ENCODE measurements at places on chromosomes 16 and 17. TPM values are rescaled to one million over a fixed set of nuclear protein-coding genes. Genes with fewer than 3 reads are reported as not detected.

CDRT15 gene
- total RNA-seq: not detected

DNA sequence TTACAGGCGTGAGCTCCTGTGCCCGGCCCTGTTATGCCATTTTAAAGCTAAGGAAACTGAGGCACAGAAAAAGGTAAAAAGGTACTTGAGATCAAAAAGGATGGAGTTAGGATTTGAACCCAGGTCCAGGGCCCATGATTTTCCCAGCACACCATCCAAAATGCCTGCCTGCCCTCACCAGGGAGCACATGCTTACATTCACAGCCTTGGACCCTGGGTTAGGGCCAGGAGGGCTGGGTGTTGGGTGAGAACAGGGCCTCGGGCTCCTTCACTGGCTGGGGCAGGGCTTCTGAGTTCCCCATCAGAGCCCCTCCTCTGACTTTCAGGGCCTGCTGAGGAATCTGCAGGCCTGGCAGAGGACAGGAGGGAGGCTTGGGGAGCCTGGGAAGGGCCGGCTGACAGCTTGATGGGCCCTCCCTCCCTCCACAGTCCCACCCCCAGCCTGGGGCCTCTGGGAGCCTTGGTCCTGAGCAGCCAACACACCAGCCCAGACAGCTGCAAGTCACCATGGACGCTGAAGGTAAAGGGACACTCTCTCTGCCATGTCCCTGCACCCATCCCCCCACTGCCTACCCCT is at the start of gene QPRT:
Gene QPRT (plus strand): TSS at position 490 of the 577 bp plus-strand sequence. CDS start 18 bp downstream, at position 508.
- H3K4me1 ChIP-seq: peaks cover 25% of the 10 kb centered on the region
- H3K4me3 ChIP-seq: no peak within 1 kb of the TSS
- no peak within 1 kb of the TSS for H3K27ac ChIP-seq
- peak; percentile 10 for DNase-seq
- H3K36me3 ChIP-seq: no peaks in the 10 kb centered on the region

HOXB5 gene
- total RNA-seq: not detected

FN3K gene
- total RNA-seq: 1.8 TPM

FBXW10B gene
- 0.76 TPM for total RNA-seq

CCL7 gene
- total RNA-seq: not detected

GRCh38 chr16:22814711-22815105 is 746 bp downstream of the HS3ST2 start:
- no peaks in the 10 kb centered on the region for H3K36me3 ChIP-seq
- H3K27ac ChIP-seq: no peak overlapping the region
- H3K27me3 ChIP-seq: peaks cover 29% of the 10 kb centered on the region
- no peak for DNase-seq
- H3K4me3 ChIP-seq: no peak overlapping the region

GRCh38 chr17:7191069-7191468 is 11.9 kb upstream of the ASGR1 start:
- H3K36me3 ChIP-seq: no peaks in the 10 kb centered on the region
- H3K27me3 ChIP-seq: no peaks in the 10 kb centered on the region
- H3K4me1 ChIP-seq: no peaks in the 10 kb centered on the region
- peak; percentile 8 for DNase-seq
- no peak overlapping the region for H3K27ac ChIP-seq

DNA sequence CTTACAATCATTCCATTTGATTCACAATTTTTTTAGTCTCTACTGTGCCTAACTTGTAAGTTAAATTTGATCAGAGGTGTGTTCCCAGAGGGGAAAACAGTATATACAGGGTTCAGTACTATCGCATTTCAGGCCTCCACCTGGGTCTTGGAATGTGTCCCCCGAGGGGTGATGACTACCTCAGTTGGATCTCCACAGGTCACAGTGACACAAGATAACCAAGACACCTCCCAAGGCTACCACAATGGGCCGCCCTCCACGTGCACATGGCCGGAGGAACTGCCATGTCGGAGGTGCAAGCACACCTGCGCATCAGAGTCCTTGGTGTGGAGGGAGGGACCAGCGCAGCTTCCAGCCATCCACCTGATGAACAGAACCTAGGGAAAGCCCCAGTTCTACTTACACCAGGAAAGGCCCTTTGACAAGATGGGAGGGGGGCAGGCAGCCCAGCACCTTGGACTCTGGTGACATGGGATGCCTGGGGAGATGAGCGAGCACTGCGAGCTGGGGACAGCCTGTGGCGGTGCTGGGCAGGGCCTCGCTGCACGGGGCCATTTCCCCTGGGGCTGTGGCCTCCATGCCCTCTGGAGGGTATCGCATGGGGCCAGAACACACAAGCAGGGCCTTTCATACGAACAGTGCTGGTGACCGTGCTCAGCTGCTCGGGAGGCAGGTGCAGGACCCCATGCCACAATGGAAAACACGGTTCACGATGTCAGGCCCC is 33.9 kb downstream of the PDIA2 start:
- H3K4me1 ChIP-seq: no peaks in the 10 kb centered on the region
- no peaks in the 10 kb centered on the region for H3K27me3 ChIP-seq
- no peak for DNase-seq

GPR142 gene
- total RNA-seq: not detected

GRCh38 chr16:86566966-86567700 is 504 bp downstream of the FOXC2 start:
- no peaks in the 10 kb centered on the region for H3K36me3 ChIP-seq
- no peak overlapping the region for H3K4me3 ChIP-seq

XYLT2 gene
- total RNA-seq: 29.9 TPM

DNA sequence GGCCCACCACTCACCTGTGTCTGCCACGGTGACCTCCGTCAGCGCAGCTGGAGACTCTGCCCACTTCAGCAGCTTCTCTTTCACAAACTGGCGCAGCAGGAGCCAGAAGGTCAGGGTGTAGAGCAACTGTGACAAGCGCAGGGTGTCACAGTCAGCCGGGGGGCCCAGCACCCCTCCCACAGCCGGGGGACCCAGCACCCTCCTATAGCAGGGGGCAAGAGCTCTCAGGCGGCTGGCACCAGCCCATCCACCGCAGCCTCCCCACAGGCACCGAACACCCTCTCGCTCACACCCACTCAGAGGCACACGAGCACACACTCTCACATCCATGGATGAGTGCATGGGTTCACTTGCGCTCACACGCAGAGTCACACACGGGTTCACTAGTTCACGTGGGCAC is 28.8 kb downstream of the CTU2 start:
- no peaks in the 10 kb centered on the region for H3K27me3 ChIP-seq
- peaks cover 5% of the 10 kb centered on the region for H3K4me1 ChIP-seq
- no peak for DNase-seq
- no peak overlapping the region for H3K4me3 ChIP-seq

CHST4 gene
- not detected for total RNA-seq

DNA sequence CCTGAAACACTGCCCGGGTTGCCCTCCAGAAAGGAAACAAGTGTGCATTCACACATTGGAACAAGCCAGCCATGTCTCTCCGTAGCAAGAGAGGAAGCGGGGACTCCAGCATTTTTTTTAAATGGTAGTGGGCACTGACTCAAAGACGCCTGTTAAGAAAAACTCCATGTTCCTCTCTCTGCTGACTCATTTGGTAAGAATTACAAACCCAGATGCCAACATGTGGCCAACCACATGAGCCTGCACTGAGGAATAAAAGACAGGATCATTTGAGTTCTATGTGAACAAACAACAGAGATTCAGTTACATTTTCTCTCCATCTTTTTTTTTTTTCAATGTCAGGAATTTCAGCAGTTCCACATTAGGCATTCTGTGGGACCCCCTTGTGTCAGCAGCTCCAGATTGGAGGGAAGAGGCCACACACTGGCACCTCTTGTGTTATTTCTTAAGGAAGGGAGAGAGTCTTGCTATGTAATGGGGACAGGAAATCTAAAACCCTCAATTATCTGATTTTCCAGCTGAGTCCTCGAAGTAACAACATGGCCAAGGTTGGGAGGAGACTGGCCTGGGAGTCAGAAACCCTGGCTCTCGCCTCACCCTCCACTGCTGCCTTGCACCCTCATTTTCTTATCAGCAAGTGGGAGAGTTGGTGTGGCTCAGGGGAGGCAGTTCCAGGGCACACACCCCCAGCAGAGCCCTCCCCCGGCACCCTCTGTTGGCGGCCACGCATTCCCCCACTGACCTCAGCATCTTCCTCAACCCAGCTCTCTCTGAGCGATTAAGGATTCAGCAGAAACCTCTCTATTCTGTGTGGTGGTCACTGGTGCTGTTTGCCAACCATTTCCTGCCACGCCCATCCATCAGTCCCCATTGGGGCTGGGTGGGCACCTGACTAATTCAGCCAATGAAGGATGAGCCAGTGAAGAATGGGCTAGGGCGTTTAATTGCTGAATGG is 173.0 kb downstream of the FOXL1 start:
- H3K4me3 ChIP-seq: no peak overlapping the region
- no peak overlapping the region for H3K27ac ChIP-seq
- H3K36me3 ChIP-seq: no peaks in the 10 kb centered on the region
- no peak for DNase-seq
- no peaks in the 10 kb centered on the region for H3K4me1 ChIP-seq
- H3K27me3 ChIP-seq: no peaks in the 10 kb centered on the region

GRCh38 chr17:66945147-66945835 is 19.2 kb upstream of the CACNG4 start:
- no peak overlapping the region for H3K27ac ChIP-seq
- H3K4me3 ChIP-seq: no peak overlapping the region
- no peaks in the 10 kb centered on the region for H3K4me1 ChIP-seq
- no peaks in the 10 kb centered on the region for H3K27me3 ChIP-seq
- no peak for DNase-seq

DOC2B gene
- total RNA-seq: not detected

GRCh38 chr17:19371259-19372010 is 6.9 kb upstream of the MAPK7 start:
- no peak for DNase-seq
- peak overlapping the region; percentile 68 for H3K27ac ChIP-seq
- peaks cover 4% of the 10 kb centered on the region for H3K36me3 ChIP-seq
- H3K4me1 ChIP-seq: peaks cover 37% of the 10 kb centered on the region
- no peak overlapping the region for H3K4me3 ChIP-seq

PIK3R5 gene
- 69.9 TPM for total RNA-seq

- no peak overlapping the region for H3K4me3 ChIP-seq
- H3K4me1 ChIP-seq: no peaks in the 10 kb centered on the region
- peaks cover 4% of the 10 kb centered on the region for H3K27me3 ChIP-seq
- no peaks in the 10 kb centered on the region for H3K36me3 ChIP-seq
Measured at GRCh38 chr17:69609473-69610305, 195.2 kb downstream of the MAP2K6 start.

- peak; percentile 75 for DNase-seq
- peak overlapping the region; percentile 74 for H3K27ac ChIP-seq
- peak overlapping the region; percentile 91 for H3K4me3 ChIP-seq
Measured at GRCh38 chr17:38870259-38871165, 654 bp downstream of the LASP1 start.

DNA sequence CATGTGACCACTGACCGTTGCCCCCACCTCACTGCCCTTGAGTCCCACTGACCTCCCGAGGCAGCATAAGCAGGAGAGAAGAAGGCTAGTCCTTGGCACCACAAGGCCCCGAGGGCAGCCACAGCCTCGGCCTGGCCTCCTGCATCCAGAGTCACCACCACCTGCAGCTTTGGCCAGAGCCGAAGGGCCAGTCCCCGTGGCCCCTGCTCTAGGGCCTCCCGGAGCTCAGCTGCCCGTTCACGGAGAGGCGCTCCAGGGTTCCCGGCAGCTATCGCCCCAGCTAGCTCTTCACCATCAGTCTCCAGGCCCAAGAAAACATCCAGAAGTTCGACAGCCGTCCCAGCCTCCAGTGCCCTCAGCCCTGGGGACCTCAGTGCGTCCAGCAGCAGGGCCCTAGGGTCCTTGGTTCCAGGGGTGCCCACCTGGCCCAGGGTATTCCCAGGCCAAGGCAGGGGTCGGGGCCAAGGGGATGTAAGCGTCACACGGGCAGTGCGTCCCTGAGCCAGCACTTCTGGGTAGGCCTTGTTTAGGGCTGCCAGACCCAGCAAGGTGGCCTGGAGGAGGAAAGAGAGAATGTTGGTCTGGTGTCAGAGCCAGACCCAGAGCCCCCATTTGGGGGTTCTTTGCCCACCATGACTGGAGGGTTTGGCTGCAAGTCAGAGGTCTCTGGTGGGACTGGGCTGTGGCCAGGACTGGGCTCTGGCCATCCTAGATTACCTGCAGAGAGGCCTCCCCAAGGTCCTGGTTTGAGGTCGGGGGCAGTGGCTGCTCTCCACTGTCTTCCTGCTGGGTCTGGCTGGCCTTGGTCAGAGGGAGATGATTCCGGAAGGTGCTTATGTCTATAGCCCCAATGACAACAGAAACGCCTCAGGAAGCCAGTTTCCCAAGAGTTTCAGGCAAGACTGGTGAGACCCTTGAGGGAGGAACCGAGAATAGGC is 1.8 kb downstream of the GHDC start:
- H3K4me1 ChIP-seq: peaks cover 24% of the 10 kb centered on the region
- H3K36me3 ChIP-seq: peaks cover 1% of the 10 kb centered on the region
- no peak overlapping the region for H3K27ac ChIP-seq
- H3K27me3 ChIP-seq: no peaks in the 10 kb centered on the region

DNA sequence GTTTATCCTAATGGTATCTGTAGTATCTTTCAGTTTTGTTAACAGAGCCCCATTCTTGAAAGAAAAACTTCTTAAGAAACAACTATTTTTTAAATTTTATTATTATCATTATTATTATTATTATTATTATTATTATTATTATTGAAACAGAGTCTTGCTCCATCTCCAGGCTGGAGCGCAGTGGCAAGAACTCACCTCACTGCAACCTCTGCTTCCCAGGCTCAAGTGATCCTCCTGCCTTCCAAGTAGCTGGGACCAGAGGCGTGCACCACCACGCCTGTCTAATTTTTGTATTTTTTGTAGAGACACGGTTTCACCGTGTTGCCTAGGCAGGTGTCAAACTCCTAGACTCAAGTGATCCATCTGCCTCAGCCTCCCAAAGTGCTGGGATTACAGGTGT is 23.4 kb downstream of the SUPT6H start:
- peaks cover 98% of the 10 kb centered on the region for H3K36me3 ChIP-seq
- no peak for DNase-seq
- no peaks in the 10 kb centered on the region for H3K27me3 ChIP-seq
- H3K27ac ChIP-seq: no peak overlapping the region
- H3K4me1 ChIP-seq: no peaks in the 10 kb centered on the region

KCNJ16 gene
- not detected for total RNA-seq

DNA sequence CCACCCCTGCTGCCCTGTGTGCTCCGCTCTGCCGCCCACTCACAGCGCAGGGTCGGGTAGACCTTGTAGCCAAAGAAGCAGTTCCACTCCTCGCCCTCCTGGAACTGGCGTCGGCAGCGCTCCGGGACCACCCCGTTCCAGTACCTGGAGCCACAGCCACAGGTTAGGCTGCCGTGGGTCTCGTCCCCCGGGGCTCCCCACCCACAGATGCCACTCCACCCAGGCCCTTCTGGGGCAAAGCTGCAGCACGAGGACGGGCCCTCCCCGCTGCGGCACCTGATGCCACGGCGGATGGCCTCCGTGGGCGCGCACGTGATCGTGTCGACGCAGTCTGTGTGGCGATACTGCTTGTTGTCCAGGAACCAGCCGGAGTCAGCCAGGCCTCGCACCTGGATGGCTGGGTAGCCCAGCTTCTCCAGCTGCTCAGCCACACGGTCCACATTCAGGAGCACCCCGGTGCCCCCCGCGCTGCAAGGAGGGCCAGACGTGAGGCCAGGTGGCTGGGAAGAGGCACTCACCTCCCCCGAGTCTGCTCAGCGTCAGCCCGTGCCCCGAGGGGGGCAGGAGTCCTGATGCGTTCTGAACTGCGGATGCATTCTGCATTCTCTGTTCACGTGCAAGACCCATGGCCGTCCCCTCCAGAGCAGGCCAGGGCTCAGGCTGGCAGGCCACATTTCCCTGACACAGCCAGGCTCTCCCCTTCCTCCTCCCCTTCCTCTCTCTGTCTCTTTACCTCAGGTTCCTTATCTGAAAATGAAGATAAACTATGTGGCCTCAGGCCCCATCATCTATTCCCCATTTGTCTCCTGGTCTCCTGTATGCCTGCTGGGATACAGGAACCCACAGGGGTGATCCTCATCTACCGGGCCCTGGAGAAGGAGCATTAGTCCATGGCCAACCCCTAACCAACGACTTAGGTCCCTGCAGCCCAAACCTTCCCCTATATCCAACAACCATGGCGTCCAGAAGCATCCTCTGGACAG is 4.1 kb downstream of the NOTUM start:
- H3K27ac ChIP-seq: no peak overlapping the region
- peaks cover 55% of the 10 kb centered on the region for H3K27me3 ChIP-seq
- H3K4me3 ChIP-seq: no peak overlapping the region

VWA3A gene
- 0.47 TPM for total RNA-seq

WNT3 gene
- 1.0 TPM for total RNA-seq

Measured in B cell (primary cell).